ELF-1 (cell line): ENCODE measurements at places on chromosomes 7 and 10.
A peak's percentile ranks its signal among the peaks of the same experiment; 100 is the strongest.

GRCh38 chr10:124641282-124642087 lies 102.7 kb downstream of the FAM53B start:
- no peak for DNase-seq

- DNase-seq: peak; percentile 68
Measured at GRCh38 chr10:117163061-117163953, 25.2 kb upstream of the VAX1 start.

- no peak for DNase-seq
Measured at GRCh38 chr10:51231754-51232153, 157.5 kb downstream of the PRKG1 start.

DNA sequence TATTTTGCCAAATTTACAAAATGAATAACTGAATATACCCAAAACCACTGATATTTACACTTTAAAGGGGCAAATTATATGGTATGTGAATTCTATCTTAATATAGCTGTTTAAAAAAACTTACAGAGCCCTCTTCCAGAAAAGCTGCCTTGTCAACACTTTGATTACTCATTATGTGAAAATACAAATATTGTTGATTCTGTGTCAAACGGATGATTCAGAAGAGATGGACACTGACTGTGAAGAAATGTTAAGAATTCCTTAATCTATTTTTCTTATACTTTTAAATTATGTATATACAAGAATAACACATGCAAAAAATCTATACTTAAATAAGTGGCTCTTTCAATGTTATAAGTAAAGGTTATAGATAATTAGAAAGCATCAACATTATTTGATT lies 41.5 kb downstream of the SMURF1 start:
- no peak for DNase-seq

DNA sequence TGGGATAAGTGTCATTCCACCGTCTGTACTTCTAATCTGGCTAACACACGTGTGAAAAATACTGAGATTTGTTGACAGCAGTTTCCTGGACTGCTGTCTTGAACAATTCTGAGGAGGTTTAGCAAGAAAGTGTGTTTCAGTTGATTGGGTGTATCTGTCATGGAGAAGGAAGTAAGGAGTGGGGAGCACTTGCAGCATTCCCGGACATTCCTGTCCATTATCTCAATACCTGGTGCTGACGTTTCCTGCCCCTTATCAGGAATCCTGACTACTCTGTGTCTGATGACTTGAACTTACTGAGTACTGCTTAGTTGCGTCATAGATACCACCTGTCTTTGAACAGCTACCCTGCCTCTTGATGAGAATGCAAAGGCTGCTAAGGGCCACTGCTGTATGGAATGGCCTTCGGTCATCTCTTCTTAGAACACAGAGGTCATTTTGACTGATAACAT lies 72.0 kb upstream of the VKORC1L1 start:
- DNase-seq: no peak

DNA sequence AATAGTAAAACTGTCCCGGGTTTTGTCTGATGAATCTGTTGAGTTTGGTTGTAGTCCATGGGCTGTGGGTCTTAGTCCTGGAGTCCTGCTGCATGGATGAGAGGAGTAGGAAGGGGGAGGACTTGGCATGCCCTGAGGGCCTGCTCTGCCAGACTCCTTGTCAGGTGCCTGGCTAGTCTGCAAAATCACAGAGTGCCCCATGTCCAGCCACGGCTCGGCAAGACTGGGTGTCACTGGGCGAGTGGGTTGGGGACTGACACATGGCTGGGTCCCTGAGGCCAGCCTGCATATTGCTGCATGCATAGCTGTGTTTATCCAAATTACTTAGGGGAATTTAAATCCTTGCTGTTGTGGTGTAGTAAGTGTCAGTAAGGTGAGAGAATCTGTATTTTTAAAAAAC lies 9.7 kb downstream of the MINDY4 start:
- no peak for DNase-seq

DNA sequence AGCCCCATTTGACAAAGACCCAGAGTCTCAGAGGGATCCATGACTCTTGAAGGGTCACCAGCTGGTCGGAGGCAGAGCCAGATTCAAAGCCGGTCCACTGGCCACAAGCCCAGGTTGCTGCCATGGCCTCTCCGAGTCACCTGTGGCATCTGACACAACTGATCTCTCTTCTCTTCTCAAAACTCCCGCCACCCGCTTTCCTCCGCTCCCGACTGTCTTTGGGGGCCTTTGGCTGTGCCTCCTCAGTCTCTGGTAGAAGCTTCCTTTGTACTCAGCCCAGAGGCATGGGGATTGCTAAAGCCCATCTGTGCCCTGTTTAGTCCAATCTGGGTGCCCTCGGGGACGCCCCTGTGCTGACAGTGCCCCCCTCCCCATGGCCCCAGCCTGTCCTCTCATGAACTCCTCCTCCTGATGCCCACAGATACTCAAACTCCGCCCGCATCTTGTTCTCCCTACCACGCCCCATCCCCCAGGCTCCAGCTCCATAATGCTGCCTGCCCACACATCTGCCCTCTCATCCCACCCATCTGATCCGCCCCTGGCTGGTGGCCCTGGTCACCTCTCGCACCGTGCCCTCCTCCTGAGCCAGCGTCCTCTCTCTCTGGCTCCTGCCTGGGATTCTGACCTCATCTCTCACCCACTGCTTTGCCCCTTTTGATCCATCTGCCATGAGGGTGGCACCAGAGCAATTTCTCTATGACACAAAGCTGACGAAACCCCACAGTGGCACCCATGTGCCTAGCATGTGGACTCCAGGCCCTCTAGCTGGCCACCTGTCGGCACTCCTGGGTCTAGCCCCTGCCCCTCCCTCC lies 150.6 kb downstream of the SLIT1 start:
- no peak for DNase-seq

DNA sequence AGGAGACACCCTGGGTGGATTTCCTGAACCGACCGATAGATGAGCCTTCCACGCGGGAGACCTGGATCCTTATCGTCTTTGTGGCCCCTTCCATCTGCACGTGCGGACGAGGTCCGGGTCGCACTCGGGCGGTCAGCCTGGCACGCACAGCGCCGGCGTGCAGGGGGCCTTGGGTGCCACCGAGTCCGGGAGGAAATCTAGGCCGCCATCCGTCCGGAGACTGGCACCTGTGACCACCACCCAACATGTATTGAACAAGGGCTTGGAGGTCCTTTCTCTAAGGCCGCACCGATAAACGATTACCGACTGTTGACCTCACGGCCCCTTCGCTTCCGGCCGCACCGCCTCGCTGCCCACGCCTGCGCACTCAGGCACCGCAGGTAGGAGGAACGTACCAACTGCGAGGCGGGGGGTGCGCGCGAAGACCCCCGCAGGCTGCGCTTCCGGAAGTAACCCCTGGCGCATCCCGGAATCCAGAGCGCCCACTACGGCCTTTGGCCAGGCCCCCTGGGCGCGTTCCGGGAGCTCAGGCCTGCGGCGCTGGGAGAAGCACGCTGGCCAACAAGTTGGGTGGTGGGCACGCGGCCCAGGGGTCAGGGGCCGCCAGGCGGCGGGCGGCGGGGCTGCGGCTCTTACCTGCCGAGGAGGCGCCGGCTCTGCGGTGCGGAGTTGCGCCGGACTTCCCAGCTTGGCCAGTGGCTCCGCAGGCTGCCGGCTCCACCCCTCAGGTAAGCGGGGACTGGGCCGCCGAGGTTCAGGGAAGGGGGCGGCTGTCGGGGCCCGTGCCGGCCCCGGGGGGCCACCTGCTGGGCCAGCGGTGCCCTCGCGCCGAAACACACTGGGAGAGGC lies at the start of the genes ACTR3C and LRRC61:
ACTR3C (minus strand) TSS at position 713 of the 849 bp plus-strand sequence. CDS start 28,249 bp downstream, outside the sequence.
LRRC61 (plus strand) TSS at position 523 of the 849 bp plus-strand sequence. CDS start 13,507 bp downstream, outside the sequence.
- DNase-seq: peak; percentile 96
